Lower lobe of right lung (tissue), 2 donors: ENCODE measurements at places on chromosomes 5 and 9. TPM values are rescaled to one million over a fixed set of nuclear protein-coding genes. Genes with fewer than 3 reads are reported as not detected.

Gene SPINK7
- total RNA-seq = not detected

Gene SV2C
- 0.32 TPM for total RNA-seq

Gene CARD9
- 15.0 TPM for total RNA-seq

DNA sequence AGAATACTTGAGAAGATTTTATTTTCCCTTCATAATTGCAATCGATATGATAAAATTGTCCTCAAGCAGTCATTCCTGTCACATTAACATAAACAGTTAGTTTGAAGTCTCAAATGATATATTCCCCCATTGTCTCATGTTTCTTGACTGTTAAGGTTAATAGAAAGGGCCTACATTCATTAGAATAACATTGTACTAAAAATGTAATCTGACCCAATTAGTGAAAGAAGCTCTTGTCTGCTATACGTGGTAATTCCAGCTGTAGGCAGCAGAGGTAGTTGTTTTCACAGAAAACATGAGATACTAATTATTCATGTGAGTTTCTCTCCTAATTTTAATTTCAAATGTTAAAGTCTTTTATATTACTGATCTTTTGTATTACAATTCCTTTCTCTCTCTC lies 25.9 kb upstream of the AP3B1 start:
- no peak for DNase-seq
- no peaks in the 10 kb centered on the region for H3K4me1 ChIP-seq
- no peak overlapping the region for H3K4me3 ChIP-seq
- H3K27me3 ChIP-seq = no peaks in the 10 kb centered on the region
- H3K27ac ChIP-seq = no peak overlapping the region

- DNase-seq = no peak
- peaks cover 5% of the 10 kb centered on the region for H3K4me1 ChIP-seq
- H3K27me3 ChIP-seq = no peaks in the 10 kb centered on the region
- no peak overlapping the region for H3K4me3 ChIP-seq
- H3K36me3 ChIP-seq = no peaks in the 10 kb centered on the region
Measured at GRCh38 chr5:5276430-5276829, 136.3 kb downstream of the ADAMTS16 start.

DNA sequence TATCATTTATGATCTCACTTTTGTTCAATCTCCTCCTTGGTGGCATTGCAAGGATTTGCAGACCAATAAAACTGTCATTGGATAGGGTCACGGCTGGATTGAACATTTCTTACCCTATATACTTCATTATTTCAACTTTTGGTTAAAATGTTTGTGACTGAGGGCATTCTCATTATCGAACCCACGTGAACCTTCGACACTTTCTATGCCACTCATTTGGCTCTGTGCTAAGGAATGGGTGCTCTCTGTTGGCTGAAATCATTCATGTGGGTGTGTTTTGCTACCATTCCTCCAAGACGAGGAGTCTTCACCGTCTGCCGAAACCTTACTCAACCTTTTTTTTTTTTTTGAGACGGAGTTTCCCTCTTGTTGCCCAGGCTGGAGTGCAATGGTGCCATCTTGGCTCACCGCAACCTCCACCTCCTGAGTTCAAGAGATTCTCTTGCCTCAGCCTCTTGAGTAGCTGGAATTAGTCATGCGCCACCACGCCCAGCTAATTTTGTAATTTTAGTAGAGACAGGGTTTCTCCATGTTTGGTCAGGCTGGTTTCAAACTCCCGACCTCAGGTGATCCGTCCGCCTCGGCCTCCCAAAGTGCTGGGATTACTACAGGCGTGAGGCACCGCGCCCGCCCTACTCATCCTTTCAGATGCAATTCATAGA lies 62.5 kb downstream of the CSNK1A1 start:
- no peak overlapping the region for H3K4me3 ChIP-seq
- H3K27me3 ChIP-seq = no peaks in the 10 kb centered on the region
- H3K27ac ChIP-seq = peak overlapping the region; percentile 36
- peak; percentile 65 for DNase-seq
- H3K4me1 ChIP-seq = peaks cover 60% of the 10 kb centered on the region

GRCh38 chr5:180784497-180785097 lies 18.0 kb downstream of the MGAT1 start:
- peaks cover 44% of the 10 kb centered on the region for H3K4me1 ChIP-seq
- peak; percentile 82 for DNase-seq
- H3K36me3 ChIP-seq = peaks cover 20% of the 10 kb centered on the region
- H3K27me3 ChIP-seq = no peaks in the 10 kb centered on the region

- peaks cover 64% of the 10 kb centered on the region for H3K27me3 ChIP-seq
- H3K36me3 ChIP-seq = no peaks in the 10 kb centered on the region
- no peak for DNase-seq
- peaks cover 15% of the 10 kb centered on the region for H3K4me1 ChIP-seq
- no peak within 1 kb of the TSS for H3K27ac ChIP-seq
- H3K4me3 ChIP-seq = peak within 1 kb of the TSS; percentile 27
Measured at GRCh38 chr5:1445313-1445688, at the start of gene SLC6A3. Gene SLC6A3, minus strand, starts transcription at chr5:1445440. Its CDS starts 2,243 bp downstream, at chr5:1443197.

DNA sequence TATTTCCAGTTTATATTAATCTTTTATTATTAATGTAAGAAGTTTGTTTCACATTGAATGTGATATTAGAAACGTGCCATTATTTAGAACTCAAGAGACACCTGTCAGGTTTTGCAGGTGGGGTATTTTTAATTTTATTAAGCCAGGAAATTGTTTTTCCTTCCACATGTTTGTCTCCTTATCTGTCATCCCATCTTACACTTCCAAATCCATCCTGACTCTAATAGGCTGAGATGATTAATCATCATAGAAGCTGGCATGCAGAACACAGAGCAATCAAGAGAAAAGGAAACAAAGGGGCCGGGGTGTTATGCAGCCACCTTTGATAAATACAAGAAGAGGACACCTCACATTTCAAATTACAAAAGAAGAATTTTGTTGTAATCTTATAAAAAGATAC lies 506.5 kb downstream of the ISL1 start:
- H3K4me3 ChIP-seq = no peak overlapping the region
- H3K36me3 ChIP-seq = no peaks in the 10 kb centered on the region
- no peak overlapping the region for H3K27ac ChIP-seq
- no peaks in the 10 kb centered on the region for H3K27me3 ChIP-seq
- DNase-seq = no peak
- H3K4me1 ChIP-seq = no peaks in the 10 kb centered on the region

GRCh38 chr5:11955331-11955730 lies 51.1 kb upstream of the CTNND2 start:
- no peak overlapping the region for H3K27ac ChIP-seq
- no peaks in the 10 kb centered on the region for H3K27me3 ChIP-seq
- H3K4me3 ChIP-seq = no peak overlapping the region
- H3K4me1 ChIP-seq = no peaks in the 10 kb centered on the region
